A549 (cell line): ENCODE measurements at places on chromosomes 2 and 18.

- peak; percentile 80 for DNase-seq
Observed at GRCh38 chr2:42809819-42810120, 17.4 kb upstream of the HAAO start.

DNA sequence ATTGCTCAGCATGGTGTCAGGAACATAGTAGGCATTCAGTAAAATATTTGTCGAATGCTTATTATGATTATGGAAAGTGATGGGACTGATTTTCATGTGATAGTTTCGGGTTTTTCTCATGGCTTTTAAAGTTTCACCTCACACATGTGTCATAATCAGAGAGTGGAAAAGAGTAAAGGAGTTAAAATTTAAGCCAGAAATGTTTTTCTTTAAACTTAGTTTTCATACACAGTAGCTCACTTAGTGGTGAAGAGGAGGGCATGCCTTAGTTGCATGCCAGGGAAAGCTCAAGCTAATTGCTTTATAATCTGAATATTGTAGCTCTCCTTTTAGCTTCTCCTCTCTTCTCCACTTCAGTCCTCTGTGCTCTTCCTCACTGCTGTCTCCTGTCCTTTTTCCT lies 38.0 kb downstream of the EHBP1 start:
- no peak for DNase-seq

DNA sequence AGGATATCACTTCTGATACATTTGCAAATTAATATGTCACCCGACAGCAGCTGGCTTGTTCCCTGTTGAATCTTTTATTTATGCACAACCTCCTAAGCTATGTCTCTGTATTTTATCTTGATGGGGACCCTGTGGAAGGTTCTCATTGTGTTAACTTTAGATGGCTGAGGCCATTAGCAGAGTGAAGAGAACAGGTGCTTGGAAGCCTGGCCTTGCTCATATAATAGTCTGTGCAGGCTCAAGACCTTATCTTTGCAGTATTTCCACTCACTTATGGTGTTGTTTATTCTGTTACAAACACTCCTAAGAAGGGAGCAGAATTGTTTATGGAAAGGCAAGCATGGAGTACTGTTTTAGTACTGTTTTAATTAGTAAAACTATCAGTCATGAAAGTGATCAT lies 107.6 kb downstream of the SETBP1 start:
- no peak for DNase-seq

- DNase-seq = peak; percentile 25
Observed at GRCh38 chr2:63792530-63792929, 49.2 kb upstream of the UGP2 start.

- peak; percentile 38 for DNase-seq
Observed at GRCh38 chr2:172931256-172931894, 144.3 kb upstream of the MAP3K20 start.

DNA sequence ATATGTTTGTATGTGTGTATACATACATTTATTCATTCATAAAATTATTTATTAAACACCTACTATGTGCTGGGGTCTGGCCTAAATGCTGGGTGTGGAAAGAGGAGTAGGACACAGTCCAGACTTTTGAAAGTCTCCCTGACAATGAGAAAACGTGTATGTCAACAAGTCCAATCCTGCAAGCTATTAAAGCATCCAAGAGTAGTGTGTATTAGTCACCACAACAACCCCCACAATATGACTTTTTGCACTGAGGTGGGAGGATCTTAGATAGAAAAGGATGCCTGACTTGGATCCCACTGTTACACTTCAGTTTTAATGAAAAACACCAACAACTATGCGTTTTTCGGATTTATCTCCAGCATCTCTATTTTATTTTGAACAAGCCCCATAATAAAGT lies 446.4 kb downstream of the EPHA4 start:
- DNase-seq = no peak

- no peak for DNase-seq
Observed at GRCh38 chr2:42756966-42757513, 6.9 kb downstream of the OXER1 start.

- no peak for DNase-seq
Observed at GRCh38 chr2:26988058-26988860, 17.8 kb downstream of the MAPRE3 start.

DNA sequence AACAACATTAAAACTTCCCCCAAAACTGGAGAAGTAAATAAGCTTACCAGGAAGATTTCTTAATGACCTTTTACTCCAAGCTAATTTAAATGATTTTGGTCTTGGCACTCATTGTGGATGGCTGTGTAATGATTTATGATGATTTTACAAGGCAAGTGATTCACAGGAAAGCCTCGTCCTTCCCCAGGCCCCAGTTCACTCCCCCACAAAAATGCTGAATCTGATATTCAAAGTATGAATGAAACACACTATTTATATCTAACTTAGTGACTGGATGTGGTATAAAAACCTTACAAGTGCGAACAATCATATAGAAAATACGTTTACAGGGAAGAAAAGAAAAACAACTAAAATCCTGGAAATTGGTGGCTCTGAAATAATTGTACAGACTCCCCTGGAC lies 49.8 kb downstream of the ZNF516 start:
- DNase-seq = no peak

GRCh38 chr2:40480596-40480995 lies 28.7 kb upstream of the SLC8A1 start:
- DNase-seq = no peak

DNA sequence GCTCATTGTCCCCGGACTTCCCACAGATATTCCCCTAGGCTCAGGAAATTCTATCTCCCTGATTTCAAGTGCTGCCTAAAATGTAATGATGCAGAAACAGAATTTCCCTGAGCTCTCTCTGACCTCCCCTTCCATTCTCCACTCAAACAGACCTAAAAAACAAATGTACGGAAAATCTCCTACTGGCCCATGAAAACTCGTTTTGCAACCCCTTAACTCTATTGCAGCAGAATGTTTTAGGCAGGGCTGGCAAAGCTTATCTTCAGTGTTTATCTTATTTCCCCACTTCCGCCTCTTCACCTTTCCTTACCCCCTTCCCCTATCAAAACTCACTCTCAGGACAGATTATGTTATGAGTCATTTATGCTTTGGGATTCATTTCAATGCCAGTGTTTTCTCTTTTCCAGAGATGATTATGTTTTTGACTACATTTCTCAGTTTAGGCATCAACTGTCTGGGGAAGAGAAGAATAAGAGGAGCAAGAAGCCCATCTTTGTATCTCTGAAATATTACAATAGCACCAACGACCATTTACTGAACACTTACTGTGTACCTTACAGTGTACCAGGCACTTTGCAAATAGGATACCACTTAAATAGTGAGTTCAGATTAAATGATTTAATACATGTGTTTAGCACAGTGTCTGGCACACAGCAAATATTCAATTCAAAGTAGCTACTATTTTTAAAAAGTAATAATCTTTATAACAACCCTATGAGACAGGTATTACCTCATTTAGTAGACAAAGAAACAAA lies 53.9 kb upstream of the STPG4 start:
- DNase-seq = no peak

DNA sequence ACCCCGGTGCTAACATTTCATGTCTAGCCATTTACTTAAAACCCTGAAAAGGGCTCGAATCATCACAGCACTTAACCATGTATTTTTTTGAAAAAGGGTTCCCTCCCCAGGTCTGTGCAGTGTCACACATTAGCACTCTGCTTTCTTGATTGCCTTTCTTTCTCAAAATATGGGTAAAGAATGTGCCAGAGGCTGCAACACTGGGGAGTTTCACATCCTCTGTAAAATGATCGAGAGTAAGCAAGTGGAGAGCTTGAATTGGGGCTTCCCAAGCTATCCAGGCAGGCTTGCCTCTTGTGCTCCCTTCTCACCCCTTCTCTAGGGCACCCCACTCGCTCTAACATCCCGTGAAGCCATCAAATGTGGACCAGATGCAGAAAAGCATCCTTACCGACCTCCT lies 177.0 kb upstream of the CCDC68 start:
- DNase-seq = no peak

GRCh38 chr2:134011936-134012586 lies 241.8 kb upstream of the MGAT5 start:
- DNase-seq = no peak

DNA sequence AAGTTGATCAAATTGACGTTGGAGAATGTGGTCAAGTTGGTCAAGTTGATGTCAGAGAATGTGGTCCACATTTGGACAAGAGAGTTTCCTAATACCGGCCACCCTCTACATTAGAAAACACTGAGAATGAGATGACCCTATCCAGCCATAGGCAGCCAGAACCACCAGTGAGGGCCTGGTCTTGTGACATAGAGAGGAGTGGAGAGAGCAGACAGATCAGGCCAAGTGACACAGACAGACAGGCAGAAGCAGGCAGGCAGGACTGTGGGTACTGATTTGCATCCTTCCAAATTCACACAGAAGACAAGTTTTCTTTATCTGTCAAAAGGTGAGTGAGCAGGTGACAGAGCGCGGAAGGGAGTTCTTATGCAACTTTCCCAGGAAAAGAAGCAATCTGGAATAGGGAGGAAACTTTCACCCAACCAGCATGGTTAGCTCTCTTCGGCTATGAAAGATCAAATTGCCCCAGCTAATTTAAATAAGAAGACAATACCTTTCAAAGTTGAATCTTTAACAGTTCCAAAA lies 109.1 kb upstream of the PID1 start:
- no peak for DNase-seq

DNA sequence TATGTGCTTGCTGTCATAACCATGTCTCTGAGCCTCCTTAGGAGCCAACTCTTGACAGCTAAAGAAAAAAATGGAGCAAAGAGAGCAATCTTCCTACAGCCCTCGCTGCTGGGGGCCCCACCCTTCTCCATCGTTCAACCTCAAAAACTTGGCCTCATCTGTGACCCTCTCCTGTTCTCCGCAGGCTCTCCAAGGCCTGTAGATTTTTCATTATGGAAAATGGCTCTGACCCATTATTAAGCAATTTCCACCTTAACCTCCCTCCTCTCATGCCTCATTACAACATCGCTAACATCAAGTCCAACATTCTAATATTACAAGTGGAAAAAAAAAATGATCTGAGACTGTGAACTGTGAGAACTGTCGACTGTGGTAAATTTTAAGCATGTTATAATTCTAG lies 98.7 kb downstream of the SLC8A1 start:
- no peak for DNase-seq

GRCh38 chr2:165251366-165251765 lies 12.2 kb downstream of the SCN2A start:
- no peak for DNase-seq
